D341Med (cell line): ENCODE measurements at places on chromosomes 11 and 22.
A peak's percentile ranks its signal among the peaks of the same experiment; 100 is the strongest.

DNA sequence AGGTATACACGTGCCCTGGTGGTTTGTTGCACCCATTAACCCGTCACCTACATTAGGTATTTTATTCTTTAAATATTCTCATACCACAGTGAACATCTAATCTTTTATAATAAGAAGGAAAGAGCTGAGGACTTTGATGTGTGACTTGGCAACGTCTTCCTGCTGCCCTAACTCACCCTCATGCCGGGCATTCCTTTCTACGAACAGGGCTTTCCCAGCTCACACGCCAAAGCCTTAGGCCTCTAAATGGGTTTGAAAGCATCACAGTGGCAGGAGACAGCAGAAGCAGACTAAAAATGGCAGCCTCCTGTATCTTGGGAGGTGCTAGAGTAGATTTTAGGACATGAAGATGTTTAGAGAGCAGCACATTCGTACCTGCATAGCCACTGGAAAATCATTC is 52.6 kb downstream of the CLTCL1 start:
- no peak for DNase-seq

DNA sequence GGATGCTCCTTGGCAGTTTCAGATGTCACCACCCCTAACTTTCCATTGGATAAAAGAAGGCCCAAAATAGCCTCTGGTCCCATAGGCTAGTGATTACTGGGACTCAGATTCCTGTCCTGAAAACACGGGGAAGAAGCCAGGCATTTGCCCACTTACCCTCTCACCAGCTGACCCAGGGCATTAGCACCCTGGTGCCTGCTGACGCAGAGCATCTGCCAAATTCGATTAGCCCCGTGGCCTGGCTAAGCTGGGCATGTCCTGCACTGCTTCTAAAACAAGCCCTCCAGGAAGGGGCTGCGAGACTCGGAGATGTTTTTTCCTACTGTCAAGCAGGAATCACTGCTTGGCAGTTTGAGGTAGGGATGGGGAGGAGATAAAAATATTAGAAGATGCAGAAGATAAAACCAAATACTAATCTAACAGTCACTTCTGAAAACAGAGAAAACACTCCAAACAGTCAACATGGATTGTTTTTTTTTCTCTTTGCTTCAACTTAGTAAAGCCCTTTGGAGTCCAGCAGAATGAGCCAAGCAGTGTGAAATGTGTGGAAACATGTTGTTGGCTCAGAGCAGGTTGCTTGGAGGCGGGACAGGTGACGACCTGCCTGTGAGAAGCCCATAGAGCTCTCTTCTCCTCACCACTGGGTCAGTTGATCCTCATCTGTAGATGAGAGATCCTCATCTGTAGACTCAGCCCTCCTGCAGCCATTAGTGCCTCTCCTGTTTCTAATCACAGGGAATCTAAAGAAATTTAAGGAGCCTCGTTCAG is 54.0 kb downstream of the BDNF start:
- no peak for DNase-seq

- no peak for DNase-seq
Measured at GRCh38 chr11:11732116-11732515, 109.7 kb upstream of the USP47 start.

DNA sequence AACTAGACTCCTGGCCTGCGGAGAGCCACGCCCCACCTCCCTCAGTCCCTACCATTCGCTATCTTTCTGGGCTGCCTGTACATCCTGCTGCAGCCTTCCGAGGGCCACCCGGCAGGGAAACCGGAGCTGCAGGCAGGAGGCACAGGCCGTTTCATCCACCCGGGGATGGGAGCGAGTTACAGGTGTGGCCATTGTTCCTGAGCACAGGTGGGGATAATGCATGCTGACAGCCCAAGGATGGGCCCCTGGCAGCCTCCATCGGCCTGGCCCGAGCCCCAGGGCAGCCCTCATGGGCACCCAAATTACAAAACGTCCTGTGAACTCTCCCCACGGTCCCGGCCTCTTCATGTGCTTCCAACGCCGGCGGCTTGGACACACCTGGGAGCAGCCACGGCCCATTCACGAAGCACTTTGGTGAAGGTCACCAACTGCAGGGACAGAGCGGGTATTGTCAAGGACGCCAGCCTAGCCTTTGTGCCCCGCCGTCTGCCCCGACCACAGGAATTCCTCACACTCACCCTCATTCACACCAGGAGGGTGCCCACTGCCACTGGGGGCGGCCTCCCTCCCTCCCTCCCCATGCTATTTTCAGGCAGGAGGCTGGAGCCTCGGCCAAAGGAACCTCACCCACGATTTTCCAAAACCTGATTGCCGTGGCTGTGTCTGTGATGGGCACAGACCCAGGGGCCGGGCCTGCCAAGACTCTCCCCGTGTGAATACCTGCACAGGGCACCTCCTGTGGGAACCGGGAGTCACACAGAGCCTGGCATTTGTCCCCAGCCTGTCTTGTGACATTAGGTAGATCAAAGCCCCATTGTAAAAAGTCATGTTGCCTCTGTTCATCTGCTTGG is 42.1 kb upstream of the MYEOV start:
- DNase-seq: no peak

GRCh38 chr22:50262460-50262911 is 1.0 kb upstream of the MAPK12 start:
- no peak for DNase-seq

GRCh38 chr22:20551805-20552442 is 44.5 kb downstream of the MED15 start:
- peak; percentile 53 for DNase-seq

DNA sequence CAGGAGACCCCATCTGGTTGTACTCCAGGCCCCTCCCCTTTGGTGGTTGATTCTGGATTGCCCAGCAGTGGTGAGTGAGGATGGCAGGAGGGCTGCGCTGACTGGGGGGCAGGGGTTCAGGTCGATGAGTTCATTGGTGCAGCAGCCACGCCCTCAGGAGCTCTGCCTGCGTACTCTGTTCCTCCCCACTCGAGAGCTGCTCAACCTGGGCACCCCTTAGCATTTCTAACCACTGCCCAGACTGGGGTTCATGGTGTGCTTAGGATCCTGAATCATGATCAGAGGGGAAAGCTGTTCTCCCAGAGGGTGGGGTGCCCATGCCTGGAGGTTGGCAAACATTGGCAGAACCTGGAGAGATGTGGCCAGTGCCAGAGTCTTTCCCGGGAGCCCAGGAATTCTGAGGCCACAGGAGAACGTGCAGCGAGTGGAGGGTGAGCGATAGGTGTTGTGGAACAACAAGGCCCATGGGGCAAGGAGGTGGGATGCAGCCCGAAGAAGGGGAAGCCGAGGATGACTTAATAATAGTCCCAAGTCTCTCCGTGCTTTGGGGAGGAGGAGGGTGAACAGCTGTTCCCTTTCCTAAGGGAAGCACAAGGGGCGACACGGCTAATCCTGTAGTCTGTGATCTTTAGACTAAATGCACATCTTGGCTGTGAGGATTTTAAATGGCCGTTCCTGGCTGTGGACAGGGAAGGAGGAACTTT is 75.5 kb downstream of the SCN3B start:
- DNase-seq: peak; percentile 53

GRCh38 chr22:36356708-36357624 is 30.8 kb downstream of the MYH9 start:
- no peak for DNase-seq

- no peak for DNase-seq
Measured at GRCh38 chr22:50572965-50573364, 5.3 kb downstream of the CPT1B start.

DNA sequence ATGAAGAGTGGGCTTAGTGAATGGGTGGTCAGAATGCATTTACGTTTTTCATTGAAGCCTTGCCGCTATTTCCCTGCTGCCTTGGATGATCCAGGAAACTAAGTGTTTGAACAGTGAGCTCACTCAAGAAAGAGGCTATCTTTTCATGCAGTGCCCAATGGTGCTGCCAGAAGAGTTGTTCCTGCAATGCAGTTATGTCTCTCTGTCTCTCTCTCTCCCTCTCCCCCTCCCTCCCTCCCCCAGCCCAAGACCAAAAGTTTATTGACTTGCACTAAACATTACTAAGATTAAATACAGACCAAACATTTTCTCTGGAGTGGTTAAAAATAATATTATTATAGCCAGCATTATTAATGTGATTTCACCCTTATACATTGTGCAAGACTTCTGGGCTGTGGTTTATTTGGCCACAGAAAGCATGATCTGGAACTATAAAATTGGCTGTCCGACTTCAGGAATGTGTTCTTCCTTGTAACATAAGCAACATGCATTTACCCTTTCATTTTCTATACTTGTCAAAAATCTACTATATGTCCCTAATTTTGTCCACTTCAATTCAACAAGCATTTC is 6.6 kb upstream of the FUT4 start:
- no peak for DNase-seq

- DNase-seq: no peak
Measured at GRCh38 chr11:9922806-9923205, 258.9 kb downstream of the SWAP70 start.

DNA sequence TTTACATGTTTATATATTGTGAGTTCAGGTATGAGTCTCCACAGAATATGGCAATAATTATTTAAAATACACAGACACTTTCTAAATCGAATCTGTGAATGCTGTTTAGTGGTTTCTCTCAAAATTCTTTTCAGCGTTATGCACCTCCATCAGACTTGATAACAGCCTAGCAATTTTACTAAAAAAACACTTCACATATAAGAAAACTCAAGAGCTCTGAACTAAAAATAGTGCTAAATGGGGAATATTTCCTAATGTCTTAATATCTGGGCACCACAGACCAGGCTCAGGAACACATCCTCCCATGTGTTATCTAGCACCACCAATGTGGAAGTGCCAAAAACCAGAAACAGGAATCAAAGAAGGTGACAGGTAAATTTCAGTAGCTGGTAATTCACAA is 47.9 kb downstream of the ARHGAP32 start:
- DNase-seq: no peak

- DNase-seq: no peak
Measured at GRCh38 chr11:2103668-2104523, 35.3 kb downstream of the IGF2 start.

GRCh38 chr22:37880668-37881440 is 25.2 kb upstream of the MICALL1 start:
- no peak for DNase-seq

DNA sequence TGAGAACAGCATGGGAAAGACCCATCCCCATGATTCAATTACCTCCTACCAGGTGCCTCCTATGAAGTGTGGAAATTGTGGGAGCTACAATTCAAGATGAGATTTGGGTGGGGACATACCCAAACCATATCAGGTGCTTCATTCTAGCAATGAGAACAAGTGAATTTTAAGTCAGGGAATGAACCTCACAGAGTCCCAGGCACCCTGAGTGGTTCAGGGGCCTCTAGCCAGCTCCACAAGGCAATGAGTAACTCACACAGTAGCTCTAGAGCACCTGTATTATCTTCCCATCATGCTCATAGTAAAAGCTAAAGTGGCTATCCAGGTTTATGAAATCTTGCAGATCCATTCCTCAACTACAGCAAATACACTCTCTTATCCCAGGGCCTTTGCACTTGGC is 13.1 kb upstream of the ACCSL start:
- no peak for DNase-seq

- no peak for DNase-seq
Measured at GRCh38 chr11:134215836-134216235, 7.9 kb downstream of the NCAPD3 start.

DNA sequence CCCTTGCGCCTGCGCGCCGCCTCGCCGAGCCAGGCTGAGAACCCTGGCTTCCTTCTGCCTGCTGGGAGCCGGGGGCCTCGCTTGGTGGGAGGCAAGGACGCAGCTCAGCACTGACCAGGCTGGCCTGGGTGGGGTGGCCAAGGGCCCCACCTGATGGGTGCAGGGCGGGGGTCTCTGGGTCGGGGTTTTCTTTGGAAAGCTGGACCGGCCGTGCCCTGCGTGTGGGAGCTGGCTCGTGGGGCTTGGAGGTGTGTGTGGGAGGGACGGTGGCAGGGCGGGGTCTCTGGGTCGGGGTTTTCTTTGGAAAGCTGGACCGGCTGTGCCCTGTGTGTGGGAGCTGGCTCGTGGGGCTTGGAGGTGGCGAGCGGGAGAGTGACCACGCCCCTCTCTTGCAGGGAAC is 6.2 kb downstream of the GRAMD4 start:
- no peak for DNase-seq

DNA sequence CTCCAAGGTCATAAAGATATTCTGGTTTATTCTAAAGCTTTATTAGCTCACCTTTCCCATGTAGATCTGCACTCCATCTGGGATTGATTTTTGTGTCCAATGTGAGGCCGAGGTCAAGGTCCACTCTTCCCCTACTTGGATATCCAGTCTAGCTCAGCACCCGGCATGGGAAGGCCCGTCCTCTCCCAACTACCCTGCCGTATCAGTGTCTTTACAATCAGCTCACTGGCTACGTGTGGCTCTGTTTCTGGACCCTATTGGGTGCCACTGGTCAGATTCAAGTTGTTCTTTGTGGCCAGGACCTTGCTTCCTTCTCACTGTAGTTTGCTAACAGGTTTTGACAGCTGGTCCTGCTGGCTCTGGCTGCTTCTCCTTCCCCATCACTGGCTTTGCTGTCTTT is 30.9 kb downstream of the KCNQ1OT1 start:
- no peak for DNase-seq

GRCh38 chr22:22884010-22884887 is 3.4 kb upstream of the IGLL5 start:
- DNase-seq: peak; percentile 65
